Stimulated activated CD8-positive, alpha-beta memory T cell treated with anti-CD3 and anti-CD28 coated beads, Interleukin-4, amount 100 ng/mL, for 4 hours (primary cell): ENCODE measurements at places on chromosomes 16 and 17.

DNA sequence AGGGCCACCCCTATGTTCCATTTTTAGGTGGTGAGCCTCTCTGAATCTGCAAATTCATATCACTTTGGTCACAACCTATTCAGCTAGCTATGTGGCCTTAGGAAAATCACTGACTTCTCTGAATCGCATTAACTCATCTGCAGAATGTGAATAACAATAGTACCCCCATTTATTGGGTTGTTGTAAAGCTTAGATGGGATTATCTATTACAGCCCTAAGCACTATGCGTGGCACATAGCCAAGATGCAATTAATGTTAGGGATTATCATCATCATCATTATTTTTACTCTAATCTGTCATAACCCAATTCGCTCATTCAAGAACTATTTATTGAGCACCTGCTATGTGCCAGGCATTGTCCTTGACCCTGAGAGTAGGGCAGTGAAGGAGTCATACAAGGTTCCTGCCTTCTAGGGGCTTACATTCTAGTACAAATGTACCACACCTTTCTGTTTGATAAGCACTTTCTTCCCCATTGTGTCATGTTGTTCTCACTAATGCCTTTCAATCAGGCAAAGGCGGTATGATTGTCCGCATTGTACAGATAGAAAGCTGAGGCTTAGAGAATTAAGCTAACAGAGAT is 38.5 kb downstream of the CHD9 start:
- no peak for DNase-seq

- no peak for DNase-seq
Measured at GRCh38 chr16:31436221-31437045, 6.2 kb downstream of the ZNF843 start.

GRCh38 chr16:86740906-86741799 is 162.8 kb downstream of the FOXL1 start:
- DNase-seq = no peak

DNA sequence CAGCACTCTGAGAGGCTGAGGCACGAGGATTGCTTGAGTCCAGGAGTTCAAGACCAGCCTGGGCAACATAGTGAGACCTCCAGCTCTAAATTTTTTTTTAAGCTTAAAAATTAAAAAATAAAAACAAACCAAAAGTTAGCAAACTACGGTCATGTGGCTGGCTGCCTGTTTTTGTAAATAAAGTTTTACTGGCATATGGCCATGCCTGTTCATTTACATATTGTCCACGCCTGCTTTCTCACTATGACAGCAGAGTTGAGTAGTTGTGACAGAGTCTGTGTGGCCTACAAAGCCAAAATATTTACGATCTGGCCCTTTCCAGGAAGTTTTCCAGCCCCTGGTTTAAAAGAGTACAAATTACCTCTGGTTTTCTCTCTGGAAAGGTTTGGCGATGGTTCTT is 3.3 kb downstream of the SLX4 start:
- DNase-seq = no peak

DNA sequence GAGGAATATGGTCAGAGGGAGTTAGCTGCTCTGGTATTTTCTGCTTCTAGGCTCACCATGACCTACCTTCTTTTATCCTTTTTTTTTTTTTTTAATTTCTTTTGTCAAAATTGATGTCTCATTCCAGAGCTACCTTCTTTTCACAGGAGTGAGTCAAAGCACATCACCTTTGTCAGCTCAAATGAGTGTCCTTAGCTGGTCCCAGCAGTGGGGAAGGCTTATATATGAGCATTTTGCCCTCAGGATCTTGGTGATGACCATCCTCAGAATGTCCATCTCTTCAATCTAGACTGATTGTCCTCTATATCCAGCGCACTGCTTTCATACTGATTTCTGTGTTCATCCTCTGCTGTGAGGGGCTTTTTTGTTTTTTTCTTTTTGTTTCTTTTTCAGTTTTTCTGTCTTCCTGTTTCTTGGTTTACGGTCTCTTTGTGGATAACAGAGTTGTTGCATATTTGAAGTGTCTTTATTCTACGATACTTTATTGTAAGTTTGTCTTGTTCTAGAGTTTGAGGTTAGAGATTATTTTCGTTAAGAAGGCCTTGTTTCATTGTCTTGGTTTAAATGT is 24.9 kb downstream of the CBFB start:
- no peak for DNase-seq

DNA sequence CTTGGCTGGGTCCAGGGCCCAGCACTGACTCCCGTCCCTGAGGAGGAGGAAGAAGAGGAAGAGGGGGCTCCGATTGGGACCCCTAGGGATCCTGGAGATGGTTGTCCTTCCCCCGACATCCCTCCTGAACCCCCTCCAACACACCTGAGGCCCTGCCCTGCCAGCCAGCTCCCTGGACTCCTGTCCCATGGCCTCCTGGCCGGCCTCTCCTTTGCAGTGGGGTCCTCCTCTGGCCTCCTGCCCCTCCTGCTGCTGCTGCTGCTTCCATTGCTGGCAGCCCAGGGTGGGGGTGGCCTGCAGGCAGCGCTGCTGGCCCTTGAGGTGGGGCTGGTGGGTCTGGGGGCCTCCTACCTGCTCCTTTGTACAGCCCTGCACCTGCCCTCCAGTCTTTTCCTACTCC is 8.5 kb downstream of the HIRIP3 start:
- no peak for DNase-seq

- no peak for DNase-seq
Measured at GRCh38 chr17:31690151-31690551, 168.9 kb downstream of the COPRS start.

DNA sequence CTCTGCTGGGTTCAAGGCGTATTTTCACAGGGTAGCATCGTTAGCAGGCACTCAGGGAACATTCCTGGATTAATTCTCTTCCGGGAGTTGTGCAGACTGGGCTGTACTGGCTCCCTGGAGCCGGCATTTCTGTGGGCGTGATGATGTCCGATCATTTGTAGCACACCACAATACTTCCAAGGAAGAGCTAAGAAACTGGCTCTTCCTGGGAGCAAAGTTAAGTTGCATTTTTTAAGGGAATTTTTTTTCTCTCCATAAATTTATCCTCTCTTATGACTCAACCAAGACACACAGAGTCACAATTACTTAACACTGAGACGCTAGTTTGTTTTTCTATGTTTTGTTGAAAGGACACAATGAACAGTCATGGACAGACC is 211.6 kb upstream of the FOXF1 start:
- DNase-seq = no peak

GRCh38 chr17:42681976-42682721 is at the start of gene CNTNAP1:
Gene CNTNAP1 (plus strand): TSS chr17:42682531. CDS start chr17:42682830, 299 bp downstream.
- no peak for DNase-seq

DNA sequence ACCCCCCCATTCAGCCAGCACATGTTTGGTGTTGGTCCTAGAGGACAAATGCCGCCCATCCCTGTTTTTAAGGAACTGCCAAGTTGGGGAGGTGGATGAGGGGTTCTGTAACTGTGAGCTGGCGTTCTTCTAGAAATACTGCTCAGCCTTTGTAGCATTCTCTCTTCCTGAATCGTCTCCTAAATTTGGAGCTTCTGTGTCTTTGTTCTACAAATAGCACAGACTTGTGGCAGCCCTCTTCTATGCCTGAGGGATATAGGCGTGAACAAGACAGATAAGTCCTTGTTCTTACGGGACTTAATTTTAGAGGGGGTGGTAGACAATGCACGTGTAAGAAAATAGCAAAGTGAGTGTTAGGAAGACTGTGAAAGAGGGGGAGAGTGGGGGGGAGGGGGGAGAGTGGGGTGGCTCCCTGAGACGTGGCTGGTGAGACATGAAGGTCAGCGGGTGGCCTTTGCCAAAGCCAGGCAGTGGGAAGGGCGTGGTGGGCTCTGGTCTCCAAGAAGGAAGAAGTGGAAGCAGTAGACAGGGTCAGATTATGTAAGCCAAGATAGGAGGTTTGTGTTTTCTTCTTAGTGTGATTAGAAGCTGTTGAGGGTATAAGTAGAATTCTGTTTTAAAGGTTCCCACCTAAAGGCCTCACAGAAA is 9.9 kb downstream of the MFSD11 start:
- DNase-seq = no peak

- no peak for DNase-seq
Measured at GRCh38 chr17:75917141-75917916, 12.6 kb upstream of the MRPL38 start.

- DNase-seq = no peak
Measured at GRCh38 chr17:68048996-68049395, 13.5 kb downstream of the KPNA2 start.

DNA sequence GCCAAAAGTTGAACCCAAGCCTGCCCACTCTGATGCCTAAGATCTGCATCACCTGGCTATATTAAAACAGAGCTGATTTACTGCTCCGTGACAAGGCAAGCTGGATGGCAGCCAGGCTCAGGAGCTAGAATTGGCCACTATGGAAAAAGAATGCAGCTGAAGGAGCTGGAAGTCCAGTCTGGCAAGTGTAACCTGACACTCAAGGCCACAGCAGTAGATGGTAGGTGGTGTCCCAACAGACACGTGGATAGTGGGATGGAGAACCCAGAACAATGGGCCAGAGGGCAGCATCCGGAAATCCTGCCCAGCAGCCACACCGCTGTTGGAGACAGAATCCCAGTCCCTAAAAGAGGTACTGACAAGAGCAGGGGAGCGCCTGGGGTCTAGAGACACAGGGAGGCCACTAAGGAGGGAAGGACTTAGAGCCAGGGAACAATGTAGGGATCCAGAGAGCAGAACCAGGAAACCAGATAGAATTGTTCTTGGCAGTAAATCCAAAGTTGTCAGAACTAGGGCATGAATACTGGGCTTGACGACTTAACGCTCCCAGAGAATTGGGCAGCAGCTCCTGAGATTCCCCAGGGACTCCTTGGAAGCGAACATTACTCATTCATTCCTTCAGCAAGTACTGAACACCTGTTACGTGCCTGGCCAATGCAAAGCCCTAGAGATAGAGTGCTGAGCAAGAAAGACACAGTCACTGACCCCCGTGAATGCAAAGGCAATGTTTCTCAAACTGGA is 85.7 kb downstream of the CDYL2 start:
- DNase-seq = no peak

GRCh38 chr17:8877984-8878383 is 10.5 kb upstream of the PIK3R6 start:
- DNase-seq = no peak

- DNase-seq = no peak
Measured at GRCh38 chr16:19595043-19595767, 39.7 kb downstream of the VPS35L start.

GRCh38 chr17:1239210-1239609 is 31.0 kb upstream of the BHLHA9 start:
- DNase-seq = no peak

DNA sequence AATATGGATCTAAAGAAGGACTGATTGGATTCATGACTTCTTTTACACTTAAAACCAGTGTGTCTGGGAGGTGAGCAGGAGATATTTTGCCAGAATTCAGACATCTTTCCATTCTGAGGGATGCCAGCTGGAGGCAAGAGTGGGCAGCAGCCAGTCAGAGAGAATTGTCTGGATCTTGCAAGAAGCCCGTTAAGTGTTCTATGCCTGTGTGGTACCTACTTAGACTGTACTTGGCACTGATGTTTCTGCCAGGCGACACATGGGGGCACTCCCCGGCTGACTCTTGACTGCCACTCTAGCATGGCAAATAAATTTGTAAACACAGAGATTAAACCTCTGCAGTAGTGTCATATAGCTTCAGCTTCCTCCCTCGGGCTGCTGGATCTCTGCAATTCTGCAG is 247.7 kb downstream of the UTP18 start:
- DNase-seq = no peak

- DNase-seq = no peak
Measured at GRCh38 chr17:75272848-75273184, 1.8 kb upstream of the MIF4GD start.

GRCh38 chr17:41486809-41487530 is 2.7 kb downstream of the KRT36 start:
- no peak for DNase-seq

GRCh38 chr17:49038544-49038943 is 41.4 kb downstream of the IGF2BP1 start:
- no peak for DNase-seq

DNA sequence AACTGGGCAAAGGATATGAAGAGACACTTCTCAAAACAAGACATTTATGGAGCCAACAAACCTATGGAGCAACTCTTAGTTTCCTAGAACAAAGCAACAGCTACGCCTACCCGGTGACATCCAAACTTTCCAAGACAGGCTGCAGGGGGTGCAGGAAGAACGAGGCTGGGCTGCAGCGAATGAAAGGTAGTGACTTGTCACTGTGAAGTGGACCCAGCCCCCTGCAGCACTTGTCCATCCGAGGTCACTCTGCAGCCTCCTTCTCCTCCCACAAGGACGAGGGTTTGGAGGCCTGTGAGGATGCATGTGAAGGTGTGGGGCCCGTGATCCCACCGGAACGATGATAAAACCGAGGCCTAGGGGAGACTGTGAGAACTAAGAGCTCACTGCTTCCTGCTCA is 192.6 kb upstream of the RPL38 start:
- no peak for DNase-seq

DNA sequence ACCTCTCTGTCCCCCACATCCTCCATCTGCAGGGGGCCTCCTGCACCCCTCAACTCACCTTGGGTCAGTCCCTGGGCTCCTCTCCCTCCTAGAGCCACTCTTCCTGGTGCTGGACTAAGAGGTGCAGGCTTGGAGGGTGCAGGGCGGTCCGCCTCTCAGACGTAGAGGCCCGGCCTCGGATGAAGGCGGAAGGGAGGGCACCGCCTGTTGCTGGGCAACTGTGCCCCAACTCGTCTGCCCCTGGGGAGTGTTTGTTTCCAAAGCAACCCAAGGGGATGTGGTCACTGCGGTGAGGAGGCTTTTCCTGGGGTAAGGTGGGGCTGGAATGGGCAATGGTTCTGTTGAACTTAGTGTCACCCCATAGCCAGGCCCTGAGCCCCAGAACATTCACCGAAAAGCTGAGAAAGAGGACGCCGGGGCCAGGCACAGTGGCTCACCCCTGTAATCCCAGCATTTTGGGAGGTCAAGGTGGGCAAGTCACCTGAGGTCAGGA is at the start of gene C16orf54:
C16orf54 (minus strand) TSS at position 138 of the 493 bp plus-strand sequence. CDS start 1,039 bp downstream, outside the sequence.
- DNase-seq = peak; percentile 86

DNA sequence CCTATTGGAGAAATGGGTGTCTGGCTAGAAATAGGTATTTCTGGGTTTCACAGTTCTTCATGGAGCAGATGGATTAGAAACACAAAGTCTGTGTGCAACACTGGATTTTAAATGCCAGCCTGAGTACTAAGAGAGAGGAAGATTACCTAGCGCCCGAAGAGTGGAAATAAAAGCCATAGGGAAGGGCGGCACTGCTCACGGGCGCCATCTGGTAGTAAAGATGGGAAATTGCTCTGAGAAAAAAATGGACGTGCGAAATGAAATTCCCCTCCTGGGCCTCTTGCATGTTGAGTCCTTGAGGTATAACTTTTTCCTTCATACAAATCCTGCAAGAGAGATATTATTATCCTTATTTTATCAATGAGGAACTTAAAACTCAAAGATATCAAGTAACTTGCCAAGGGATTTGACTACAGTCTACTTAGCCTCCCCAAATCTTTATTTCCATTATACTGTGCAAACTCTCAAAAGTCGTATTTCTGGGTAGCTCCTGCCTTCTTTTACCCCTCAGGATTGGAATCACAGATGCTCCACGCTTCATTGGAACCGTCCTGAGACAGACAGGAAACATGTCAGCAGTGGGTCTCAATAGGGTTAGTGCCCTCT is 72.8 kb downstream of the MMD start:
- no peak for DNase-seq

DNA sequence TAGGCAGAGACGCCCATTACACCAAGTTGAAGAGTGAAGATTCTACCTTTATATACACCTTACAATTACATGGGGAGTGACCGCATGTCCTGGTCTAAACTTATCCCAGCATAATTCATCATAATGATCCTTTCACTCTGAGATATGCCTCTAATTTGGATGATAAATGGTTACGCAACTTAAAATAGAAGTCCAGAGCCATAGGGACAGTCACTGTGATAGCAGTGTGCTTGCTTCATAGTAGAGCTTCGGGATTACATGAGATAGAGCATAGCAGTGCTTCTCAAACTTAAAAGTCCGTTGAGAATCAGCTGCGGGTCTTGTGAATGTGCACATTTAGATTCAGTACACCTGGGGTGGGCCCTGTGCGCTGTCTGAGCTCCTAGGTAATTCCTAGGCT is 16.9 kb downstream of the USP10 start:
- no peak for DNase-seq
